GF-D8 (cell line): ENCODE measurements at places on chromosomes 2 and 18.
A peak's percentile ranks its signal among the peaks of the same experiment; 100 is the strongest.

GRCh38 chr2:233156001-233156400 lies 95.5 kb upstream of the ATG16L1 start:
- DNase-seq, result no peak

DNA sequence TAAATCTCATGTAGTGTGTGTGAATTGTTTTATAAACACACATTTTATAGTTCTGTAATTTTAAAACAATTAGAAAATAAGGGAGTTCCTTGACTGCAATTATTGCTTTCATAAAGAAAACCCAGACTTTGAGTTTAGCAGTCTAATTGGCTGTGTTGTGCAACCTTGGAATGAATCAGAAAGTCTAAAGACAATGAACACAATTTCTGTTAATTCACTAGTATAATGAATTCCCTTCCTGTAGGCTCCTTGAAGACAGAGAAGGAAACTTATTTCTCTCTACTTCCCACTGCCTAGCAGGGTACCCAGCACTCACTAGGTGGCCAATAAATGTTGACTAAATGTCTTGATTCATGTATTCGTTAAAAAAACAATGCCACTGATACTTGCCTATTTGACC lies 79.9 kb downstream of the ANTXR1 start:
- DNase-seq, result no peak

DNA sequence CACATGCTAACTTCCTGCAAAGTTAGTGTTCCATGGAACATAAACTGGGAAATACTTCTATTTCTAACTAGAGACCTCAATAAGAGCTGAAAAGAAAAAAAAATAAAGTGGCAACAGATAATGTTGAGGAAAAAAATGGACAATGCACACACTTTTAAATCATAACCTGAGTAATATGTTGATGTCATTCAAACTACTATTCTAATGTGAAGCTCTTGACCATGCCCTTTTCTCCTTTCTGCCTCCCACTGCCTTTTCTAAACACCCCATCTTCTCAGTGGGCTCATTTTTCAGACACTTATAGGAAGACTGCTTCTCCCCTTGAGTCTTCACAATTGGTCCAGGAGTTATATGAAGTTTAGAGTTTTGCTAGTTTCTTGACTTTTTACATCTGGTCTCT lies 280.9 kb upstream of the NT5C1B start:
- DNase-seq, result no peak

DNA sequence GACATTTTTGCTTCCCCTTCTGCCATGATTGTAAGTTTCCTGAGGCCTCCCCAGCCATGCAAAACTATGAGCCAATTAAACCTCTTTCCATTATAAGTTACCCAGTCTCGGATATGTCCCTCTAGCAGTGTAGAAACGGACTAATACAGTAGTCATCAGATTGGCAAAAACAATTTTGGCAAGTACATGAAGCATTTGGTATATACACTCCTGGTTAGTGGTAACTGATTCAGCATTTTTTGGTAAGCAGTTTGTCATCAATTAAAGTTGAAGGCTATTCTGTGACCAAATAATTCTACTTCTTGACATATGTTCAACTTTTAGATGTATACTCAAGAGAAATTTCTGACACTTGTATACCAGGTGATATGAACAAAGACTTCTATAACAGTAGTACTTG lies 190.5 kb upstream of the STON1 start:
- no peak for DNase-seq

- peak; percentile 5 for DNase-seq
Observed at GRCh38 chr2:19209575-19210341, 148.7 kb downstream of the OSR1 start.

GRCh38 chr2:28893488-28893887 lies 979 bp upstream of the WDR43 start:
- no peak for DNase-seq

- DNase-seq, result no peak
Observed at GRCh38 chr2:85018049-85018447, 47.1 kb downstream of the KCMF1 start.

DNA sequence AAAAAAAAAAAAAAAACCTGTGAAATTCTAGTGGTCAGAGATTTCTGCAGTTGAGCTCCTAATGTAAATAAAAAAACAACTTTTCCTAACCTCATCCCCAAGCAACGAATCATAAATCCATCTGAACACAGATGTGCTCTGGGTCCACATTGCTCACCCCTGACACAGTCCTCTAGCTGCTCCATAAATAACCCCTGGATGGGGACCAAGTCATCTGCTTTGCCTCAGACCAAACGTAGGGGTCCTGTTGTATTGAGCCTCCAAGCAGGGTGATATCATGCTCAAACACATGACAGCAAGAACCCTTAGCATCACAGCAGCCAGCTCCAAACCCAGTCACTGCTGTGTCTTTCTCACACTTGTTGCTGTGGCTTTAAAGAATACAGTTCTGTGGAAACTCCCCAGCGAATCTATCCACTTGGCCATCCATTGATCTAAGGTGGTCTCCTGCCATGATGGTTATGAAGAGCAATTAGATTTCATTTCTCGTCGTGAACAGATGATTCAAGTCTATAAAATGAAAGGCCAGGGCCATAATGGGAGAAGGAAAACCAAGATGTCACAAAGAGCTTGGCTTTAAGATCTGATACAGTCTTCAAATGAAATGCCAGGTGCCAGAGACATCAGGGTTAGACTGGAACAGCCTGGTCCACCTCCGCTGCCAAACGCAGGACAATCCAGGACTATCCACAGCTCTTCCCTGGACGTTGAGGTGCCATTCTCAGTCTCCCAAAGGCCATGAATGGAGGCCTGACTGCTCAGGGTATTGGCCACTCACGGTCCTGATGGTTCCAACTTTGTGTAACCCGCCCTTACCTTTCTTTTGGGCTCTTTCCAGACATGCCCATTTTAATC lies 39.0 kb downstream of the TBC1D8 start:
- DNase-seq, result no peak

- no peak for DNase-seq
Observed at GRCh38 chr2:221064880-221065279, 507.2 kb downstream of the EPHA4 start.

DNA sequence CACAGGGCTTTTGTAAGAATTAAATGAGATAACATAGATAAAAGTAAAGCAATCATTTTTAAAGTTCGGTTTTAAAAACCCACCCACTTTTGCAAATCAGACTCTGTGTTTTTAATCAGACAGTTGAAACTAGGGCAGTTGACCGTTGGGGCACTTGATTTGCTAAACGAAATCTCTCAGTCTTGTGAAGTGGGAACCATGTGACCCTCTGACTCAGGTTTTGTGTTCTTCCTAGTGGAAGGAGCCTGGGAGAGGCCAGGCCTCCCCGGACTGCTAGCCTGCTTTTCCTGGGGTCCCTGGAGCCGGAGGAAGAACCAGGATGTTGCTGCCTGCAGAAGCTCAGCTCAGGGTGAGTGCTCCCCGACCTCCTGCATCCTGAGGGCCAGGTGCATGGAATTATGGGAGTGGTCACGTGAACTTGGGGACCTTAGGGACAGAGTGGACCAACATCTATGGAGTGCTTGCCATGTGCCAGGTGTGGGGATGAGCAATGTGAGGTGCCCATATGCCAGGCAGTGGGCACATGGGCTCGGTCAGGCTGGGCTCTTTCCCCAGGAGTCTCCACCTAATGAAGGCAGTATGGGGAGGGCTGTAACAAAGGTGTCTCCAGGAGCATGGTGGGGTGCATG lies 3.9 kb downstream of the C2orf72 start:
- DNase-seq, result no peak

- DNase-seq, result no peak
Observed at GRCh38 chr2:134370655-134371445, 117.0 kb downstream of the MGAT5 start.

GRCh38 chr2:9710311-9710710 lies 79.5 kb upstream of the YWHAQ start:
- no peak for DNase-seq

GRCh38 chr2:40430776-40431599 lies 20.9 kb downstream of the SLC8A1 start:
- DNase-seq, result no peak

DNA sequence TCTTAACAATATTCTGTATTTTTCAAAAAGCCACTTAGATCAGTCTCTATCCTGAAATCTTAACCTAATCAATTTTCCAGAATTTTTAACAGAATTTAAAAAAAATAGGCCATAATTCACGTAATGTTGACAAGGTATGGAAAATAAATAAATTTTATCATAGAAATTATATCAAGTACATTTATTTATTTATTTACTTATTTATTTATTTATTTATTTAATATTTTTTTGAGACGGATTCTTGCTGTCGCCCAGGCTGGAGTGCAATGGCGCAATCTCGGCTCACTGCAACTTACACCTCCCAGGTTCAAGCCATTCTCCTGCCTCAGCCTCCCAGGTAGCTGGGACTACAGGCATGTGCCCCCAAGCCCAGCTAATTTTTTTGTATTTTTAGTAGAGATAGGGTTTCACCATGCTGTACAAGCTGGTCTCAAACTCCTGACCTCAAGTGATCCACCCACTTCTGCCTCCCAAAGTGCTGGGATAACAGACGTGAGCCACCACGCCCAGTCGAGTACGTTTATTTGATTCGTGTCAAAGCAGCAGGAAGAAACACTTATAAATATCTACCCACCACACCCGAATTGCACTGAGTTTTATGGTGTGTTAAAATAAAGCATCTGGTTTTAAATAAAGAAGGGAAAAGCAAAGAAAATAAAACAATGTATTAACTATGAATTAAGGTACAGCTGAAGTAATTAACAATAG lies 60.1 kb downstream of the DSC3 start:
- DNase-seq, result no peak

GRCh38 chr18:37251679-37252078 lies 313.9 kb downstream of the CELF4 start:
- DNase-seq, result no peak

DNA sequence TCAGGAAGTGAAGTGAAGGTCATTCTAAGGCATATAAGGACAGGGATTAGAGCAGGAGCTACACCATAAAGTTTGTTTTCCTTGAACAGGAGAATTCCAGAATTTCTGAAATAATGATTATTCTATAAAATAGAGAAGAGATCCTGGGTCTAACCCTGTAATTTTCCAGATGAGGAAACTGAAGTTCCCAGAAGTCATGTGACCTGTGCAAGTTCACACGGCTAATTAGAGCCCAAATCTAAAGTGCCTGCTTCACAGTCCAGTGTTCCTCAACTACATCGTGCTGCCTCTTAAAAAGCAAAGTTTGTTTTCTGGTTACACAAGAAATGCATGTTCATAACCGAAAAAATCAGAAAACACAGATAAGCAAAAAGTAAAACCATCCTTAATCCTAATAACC lies 34.9 kb downstream of the PLB1 start:
- DNase-seq, result no peak

GRCh38 chr2:18498531-18498930 lies 61.9 kb downstream of the RDH14 start:
- no peak for DNase-seq

GRCh38 chr2:4502230-4502843 lies 799.0 kb downstream of the DCDC2C start:
- no peak for DNase-seq

DNA sequence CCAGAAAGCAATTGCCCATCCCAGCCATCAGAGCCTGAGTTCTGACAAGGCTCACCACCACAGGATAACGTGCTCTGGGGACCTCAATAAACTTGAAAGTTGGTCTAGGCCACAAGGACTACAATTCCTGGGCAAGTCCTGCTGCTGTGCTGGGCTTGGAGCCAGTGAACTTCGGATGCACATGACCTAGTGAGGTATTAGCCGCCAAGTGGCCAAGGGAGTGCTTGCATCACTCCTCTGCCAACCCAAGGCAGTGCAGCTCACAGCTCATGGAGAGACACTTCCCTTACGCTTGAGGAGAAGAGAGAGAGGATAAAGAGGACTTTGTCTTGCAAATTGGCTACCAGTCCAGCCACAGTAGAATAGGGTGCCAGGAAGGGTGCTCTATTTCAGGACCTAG lies 219.6 kb downstream of the MBD2 start:
- DNase-seq, result no peak

GRCh38 chr18:7638321-7638720 lies 71.2 kb downstream of the PTPRM start:
- DNase-seq, result no peak

DNA sequence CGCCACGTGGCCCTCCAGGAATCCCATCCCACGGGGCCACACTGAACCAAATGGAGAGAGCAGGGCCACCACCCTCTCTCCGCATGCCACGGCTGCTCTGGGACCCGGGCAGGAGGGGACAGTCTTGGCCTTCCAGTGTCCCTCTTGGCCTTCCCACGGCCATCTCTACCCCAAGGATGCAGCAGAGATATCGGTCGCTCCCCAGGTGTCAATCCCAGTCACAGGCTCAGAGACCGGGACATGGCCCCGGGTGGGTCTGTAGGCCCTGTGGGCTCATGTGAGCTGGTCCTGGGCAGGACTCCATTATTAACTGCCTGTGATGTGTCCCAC lies 15.3 kb downstream of the CAPN10 start:
- DNase-seq, result no peak

GRCh38 chr2:105005181-105005951 lies 32.5 kb upstream of the MRPS9 start:
- DNase-seq, result no peak
